ENCODE measurements at places on chromosomes 3 and 15.

DNA sequence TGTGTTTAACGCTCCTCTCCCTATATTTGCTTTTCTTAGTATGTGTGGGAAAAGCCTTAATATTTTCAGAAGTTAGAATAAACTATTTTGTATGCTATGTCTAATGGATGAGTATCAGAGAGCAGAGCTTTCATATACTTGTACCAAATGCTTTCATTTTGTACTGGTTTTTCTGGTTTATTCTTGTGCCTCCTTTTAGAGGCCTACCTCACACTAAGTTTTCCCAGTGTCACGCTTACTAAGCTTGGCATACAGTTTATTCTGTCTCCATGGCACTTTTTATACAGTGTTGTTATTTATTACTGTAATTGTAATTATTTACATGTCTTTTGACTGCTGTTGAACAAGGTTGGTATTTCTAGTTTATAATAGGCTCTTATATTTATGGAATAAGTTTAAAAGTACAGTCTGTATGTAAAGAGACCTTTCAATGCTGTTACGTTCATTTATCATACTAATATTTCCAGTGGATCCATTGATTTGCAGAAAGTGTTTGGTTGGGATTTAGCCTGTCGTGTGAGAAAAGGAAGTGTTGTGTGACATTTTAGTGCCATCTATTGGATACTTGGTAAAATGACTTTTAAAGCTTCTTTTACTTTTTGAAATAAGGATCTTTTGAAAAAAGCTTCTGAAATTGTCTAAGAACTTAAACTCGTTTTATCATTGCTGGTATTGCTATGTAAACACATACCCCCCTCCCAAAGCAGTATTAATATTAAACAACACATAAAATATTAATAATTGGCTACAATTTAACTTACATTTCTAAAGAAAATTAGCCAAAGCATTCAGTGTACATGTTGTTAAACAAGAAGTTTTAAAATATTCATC is 5.2 kb upstream of the EBLN2 start:
- DNase-seq, result no peak

DNA sequence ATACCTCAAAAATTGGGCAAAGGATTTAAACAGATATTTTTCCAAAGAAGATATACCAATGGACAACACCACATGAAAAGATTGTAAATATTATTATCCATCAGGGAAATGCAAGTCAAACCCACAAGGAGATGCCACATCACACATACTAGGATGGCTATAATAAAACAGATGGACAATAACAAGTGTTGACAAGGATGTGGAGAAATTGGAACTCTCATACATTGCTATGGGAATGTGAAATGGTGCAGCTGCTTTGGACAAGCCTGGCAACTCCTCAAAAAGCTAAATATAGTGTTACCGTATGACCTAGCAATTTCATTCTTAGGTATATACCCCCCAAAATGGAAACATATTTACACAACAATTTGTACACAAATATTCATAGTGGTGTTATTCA is 59.3 kb downstream of the PPCDC start:
- DNase-seq, result no peak

DNA sequence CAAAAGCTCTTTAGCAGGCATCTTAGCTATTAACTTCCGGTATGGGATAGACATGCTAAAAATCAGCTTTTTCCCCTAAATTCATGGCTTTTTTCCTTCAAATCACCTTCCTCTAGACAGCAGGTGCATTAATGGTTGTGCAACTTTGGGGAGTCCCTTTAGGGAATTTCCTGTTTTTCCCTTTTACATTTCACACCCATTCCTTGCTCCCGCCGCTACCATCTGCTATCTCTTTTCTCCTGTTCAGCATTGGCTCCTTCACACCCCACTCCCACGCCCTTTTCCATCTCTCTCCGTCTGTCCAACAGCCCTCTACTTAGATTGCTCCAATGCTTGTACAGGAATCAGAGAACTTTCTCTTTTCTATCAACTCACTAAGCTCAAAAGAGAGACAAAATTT is 43.4 kb downstream of the FEZF2 start:
- no peak for DNase-seq

- no peak for DNase-seq
Observed at GRCh38 chr3:32592696-32593353, 22.2 kb upstream of the DYNC1LI1 start.
